ENCODE measurements at places on chromosomes 1 and 21. TPM values are rescaled to one million over a fixed set of nuclear protein-coding genes. Genes with fewer than 3 reads are reported as not detected.

GRCh38 chr1:194917769-194918168 is 1690.5 kb downstream of the KCNT2 start:
- DNase-seq = no peak

- DNase-seq = peak; percentile 40
These were observed 113.0 kb downstream of the DMRTB1 start for GRCh38 chr1:53572065-53572814.

- DNase-seq = no peak
These were observed 431.6 kb downstream of the PTPRU start for GRCh38 chr1:29667951-29668350.

GRCh38 chr1:174044418-174045222 is 22.5 kb upstream of the RC3H1 start:
- DNase-seq = no peak

DNA sequence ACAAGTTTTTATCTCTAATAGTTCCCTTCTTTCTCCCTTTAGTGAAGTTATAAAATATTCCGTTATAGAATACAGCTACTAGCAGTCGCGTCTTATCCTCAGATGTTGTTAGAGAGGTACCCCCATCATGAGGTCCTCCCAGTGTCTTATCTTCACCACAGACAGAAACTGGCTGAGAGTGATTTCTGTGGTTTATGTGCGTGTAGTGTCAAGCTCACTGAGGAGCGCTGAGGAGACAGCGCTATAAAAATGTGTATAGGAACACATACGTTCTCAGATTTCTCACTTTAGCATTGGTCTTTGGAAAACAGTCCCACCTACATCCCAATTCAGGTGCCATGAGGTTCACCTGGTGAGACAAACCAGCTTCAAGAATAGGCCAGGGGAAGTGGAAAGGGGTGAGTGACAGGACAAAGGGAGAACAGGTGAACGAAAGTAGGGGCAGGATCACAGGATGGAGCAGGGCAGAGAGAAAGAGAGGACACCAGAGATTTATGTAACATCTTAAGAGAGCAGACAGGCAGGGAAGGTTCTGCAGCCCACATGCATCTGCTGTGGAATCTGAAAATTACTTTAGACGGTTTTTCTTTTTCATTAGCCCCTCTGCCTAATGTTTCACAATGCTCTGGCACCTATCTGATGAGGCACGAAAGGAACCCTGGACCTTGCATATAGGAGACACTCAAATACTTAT is 2.7 kb upstream of the PLEKHO1 start:
- DNase-seq = no peak

- no peak for DNase-seq
These were observed 10.6 kb upstream of the XCL1 start for GRCh38 chr1:168565825-168566224.

- no peak for DNase-seq
These were observed 5.9 kb downstream of the FCGR2A start for GRCh38 chr1:161511018-161511755.

- peak; percentile 16 for DNase-seq
These were observed 943.6 kb downstream of the KCNT2 start for GRCh38 chr1:195664628-195665027.

DNA sequence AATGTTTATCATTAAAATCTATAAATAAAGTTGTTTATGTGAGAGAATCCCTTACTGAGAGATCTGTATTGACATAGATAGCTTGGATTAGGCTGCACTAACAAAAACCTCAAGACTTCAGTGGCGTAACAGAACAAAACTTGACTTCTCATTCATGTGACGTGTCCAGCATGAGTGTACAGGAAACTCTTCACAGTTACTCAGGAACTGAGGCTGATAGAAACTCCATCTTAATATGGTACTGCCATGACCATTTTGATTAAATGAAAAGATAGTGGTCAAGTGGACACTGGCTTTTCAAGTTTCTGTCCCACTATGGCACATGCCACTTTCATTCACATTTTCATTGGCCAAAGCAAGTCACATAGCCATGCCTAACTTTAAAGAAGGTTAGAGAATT is 3.7 kb downstream of the ST3GAL3 start:
- DNase-seq = no peak

DNA sequence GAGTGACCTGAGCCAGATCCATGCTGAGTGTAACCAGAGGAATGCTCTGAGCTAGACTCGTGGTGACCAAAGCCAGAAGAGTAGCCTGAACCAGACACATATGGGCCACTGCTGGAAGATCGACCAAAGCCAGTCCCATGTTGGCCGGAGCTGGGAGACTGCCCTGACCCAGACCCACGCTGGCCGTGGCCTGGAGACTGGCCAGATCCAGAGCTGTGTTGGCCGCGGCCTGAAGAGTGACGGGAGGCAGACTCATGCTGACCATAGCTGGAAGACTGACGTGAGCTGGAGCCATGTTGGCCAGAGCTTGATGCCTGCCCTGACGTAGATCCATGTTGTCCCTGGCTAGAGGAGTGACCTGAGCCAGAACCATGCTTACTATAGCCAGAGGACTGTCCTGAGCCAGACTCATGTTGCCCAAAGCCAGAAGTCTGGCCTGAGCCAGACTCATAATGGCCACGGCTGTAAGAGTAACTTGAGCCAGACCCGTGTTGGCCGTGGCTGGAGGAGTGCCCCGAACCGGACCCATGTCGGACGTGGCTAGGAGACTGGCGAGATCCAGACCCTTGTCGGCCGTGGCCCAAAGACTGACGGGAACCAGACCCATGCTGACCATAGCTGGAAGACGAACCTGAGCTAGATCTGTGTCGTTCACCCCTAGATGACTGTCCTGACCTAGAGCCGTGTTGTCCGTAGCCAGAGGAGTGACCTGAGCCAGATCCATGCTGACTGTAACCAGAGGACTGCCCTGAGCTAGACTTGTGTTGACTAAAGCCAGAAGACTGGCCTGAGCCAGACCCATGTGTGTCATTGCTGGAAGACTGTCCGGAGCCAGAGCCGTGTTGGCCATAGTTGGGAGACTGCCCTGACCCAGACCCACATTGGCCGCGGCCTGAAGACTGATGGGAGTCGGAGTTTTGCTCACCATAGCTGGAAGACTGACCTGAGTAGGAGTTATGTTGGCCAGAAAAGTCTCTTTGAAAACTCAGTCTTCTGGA is 3.5 kb downstream of the HRNR start:
- DNase-seq = no peak

DNA sequence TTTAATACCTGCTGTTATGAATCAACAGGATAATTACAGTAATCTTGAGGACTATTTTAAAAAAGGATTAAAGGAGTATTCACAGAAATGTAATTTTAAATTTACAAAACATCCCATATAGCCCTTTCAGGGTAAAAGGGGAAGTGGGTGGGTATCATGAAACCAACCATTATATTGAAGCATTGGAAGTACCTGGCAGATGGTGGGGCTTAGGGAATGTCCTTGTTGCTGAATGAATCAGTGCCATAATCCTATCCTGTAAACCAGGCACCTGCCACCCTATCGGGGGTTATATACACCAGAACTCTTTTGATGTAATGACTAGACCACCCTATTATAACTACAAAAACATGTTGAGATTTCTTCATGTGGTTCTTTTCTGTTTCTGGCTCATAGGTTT is 30.4 kb downstream of the CDC14A start:
- DNase-seq = no peak

Gene HSD3B2
- 1.8 TPM for total RNA-seq

Gene SDC3
- 128 TPM for total RNA-seq

Gene OLIG1
- total RNA-seq = not detected

Gene DHRS3
- 168 TPM for total RNA-seq

Gene CFHR1
- total RNA-seq = 0.75 TPM

Data from mucosa of gallbladder (tissue), 1 donor.